ENCODE measurements at places on chromosomes 3 and 15.

DNA sequence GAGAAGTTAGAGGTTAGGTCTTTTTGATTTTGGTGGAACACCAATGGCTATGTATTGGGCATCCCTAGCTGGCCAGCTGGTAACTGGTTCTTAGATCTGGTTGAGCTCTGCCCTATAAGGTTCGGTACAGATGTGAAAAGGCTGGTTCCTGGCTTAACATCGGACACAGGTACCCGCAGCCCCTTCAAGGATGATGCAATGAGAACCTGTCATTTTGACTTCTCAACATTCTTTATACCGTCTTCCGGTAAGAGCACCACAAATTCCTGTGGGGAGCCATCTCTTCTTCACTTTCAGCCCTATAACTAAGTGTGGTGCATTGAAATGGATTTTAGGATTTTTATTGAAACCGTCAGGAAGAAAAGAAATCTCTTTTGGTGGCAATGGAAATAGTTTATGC, 222.8 kb downstream of the ADAMTS9 start:
- no peak for DNase-seq

GRCh38 chr15:82951472-82952157, 905 bp downstream of the HOMER2 start:
- no peak for DNase-seq

GRCh38 chr15:83694015-83694414, 40.1 kb downstream of the ADAMTSL3 start:
- no peak for DNase-seq

DNA sequence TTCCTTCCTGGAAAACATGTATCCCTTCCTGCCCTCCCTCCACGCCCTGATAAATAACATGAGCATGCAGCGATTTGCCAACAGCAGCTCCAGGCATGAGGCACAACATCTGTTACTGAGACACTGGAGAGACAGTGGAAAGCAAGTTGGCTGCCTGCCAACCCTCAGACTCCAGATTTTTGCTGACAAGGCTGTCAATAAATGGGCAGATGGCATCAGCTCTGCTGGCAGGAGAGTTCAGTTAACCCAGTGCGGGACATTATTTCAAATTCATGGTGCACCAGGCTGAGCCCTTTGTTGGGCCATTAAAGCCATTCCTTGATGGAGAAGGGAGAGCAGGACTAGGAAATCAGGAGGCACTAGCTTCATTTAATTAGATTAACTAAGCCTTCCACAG, 293.3 kb downstream of the MEX3B start:
- DNase-seq = peak; percentile 8

DNA sequence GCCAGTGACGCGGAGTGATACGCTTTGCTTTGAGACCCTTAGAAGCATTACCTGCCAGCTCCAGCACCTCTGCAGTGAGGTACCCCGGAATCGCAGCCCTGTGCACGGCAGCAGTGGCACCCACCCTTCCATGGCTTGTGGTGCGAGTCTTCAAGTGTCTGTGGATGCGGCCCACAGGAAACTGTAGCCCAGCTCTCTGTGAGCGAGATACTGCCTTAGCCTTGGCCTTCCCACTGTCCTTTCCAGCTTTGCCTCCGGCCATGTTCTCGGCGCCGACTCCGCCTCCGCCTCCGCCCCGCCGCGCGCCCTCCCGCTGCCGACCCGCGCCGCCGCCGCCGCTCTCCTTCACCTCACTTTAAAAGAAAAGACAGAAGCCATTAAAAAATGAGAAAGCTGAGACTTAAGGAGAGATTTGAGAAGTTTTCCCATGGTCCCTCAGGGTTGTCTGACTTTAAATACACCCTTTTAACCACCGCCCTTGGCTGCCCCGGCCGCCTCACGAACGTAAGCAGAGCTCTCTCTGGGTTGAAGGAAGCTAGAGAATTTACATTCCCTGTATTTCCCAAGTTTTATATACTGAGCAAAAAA, 78.5 kb upstream of the FAM174B start:
- no peak for DNase-seq

DNA sequence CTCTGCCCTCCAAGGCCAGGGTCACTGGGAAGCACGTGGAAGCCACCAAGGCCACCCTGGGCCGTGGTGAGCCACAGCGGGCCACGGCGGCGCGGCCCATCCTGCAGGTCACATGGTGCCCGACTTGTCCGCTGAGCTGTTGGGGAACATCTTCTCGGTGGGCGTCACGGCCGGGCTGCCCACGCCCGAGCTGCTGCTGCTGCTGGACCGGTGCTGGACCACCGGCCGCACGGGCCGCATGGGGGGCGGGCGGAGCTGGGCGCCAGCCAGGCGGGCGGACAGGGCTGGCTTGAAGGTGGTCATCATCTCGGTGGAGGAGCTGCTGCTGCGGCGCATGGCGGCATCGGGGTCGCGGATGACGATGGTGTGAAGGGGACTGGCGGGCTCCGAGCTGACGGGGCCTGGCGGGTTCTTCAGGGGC, 22.1 kb upstream of the RAD18 start:
- DNase-seq = no peak

- DNase-seq = no peak
Measured at GRCh38 chr3:127403795-127404194, 115.9 kb upstream of the PRR20G start.

GRCh38 chr3:193822492-193823212, 229.6 kb downstream of the OPA1 start:
- no peak for DNase-seq

DNA sequence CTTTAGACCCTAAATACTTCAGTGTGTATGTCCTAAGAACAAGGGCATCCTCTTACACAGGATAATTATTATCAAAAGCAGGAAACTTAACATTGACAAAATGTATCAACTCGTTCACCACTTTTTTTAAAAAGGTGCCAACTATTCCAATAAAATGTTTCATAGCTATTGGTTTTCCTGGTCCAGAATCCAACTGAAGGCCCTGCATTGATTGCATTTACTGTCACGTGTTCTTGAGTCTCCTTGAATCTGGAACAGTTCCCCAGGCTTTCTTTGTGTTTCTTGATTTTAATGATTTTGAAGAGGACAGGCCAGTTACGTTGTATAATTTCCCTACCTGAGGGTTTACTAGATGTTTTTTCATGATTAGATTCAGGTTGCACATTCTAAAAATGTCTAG, 94.6 kb upstream of the ARHGEF3 start:
- no peak for DNase-seq

GRCh38 chr15:66936109-66936860, 129.1 kb upstream of the SMAD3 start:
- DNase-seq = no peak

- DNase-seq = peak; percentile 68
Measured at GRCh38 chr3:86990734-86991481, at the start of gene VGLL3. Gene VGLL3 (minus strand): TSS chr3:86991149. CDS start chr3:86990743, 406 bp downstream.
